ENCODE measurements at places on chromosomes 6 and 20.

DNA sequence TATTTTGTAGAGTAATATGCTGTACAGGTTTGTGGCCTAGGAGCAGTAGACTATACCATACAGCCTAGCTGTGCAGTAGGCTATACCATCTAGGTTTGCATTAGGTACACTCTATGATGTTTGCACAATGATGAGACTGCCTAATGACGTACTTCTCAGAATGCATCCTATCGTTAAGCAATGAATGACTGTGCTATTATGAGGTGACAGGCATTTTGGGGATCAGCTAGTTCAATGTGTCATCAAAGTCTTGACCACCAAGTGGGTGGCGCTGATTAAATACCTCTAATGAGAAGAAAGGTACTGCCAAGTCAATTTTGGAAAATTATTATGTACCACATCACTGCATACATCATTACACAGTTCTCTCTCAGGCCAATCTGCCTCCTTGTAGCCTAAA, 190.2 kb downstream of the BACH2 start:
- no peak for DNase-seq

- no peak for DNase-seq
Observed at GRCh38 chr6:38822963-38823362, 107.9 kb downstream of the DNAH8 start.

DNA sequence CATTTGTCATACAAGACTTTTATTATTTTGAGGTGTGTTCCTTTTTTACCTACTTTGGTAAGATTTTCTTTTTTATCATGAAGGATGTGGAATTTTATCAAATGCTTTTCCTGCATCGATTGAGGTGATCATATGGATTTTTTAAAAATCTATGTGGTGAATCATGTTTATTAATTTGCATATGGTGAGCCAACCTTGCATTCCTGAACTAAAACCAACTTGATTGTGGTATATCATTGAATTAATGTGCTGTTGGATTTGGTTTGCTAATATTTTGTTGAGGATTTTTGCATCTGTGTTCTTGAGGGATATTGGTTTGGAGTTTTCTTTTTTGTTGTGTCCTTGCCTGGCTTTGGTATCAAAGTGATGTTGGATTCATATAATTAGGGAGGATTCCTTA, 848.1 kb upstream of the EYS start:
- no peak for DNase-seq

DNA sequence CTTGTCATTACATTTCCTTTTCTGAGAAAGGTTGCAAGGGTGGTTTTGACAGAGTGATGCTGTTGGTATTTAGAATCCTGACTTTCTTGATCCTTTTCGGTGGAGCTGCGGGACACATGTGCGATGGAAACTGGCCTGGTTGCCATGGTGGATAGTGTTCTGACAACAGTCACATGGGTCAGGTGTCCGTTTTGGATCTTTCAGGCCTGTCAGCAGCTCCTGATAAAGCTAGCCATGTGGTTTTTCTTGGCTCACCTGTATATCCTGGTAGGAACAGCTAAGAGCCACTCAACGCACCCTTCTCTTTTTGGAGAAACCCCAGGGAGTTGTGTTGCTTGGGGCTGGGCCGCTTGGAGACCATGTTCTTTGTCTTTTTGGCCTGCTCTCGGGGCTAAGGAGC, 177.4 kb downstream of the MTFR2 start:
- no peak for DNase-seq

DNA sequence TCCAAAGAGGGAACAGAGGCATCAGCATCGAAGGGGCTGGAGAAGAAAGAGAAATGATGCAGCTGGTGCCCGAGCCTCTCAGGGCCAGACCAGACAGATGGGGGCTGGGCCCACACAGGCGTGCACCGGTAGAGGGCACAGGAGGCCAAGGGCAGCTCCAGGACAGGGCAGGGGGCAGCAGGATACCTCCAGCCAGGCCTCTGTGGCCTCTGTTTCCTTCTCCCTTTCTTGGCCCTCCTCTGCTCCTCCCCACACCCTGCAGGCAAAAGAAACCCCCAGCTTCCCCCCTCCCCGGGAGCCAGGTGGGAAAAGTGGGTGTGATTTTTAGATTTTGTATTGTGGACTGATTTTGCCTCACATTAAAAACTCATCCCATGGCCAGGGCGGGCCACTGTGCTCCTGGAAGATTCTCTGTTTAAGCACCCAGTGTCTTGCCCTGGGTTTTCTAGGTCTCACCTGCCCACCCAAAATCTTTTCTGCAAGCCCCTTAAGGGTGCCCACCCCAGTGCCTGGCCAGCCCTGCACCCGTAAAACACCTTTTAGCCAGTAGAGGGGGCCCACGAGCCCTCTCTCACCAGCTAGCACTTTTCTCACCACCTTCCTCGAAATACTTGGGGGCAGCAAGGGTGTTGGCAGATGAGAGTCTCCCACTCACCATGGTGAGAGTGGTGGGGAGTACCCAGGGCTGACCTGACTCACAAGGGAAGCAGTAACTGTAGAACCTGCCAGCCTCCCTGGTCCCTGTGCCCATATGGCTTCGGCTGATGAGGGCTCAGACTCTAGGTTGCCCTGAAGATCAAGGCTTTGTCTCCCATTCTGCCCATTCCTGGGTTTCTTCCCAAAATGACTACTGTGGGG, 35.7 kb upstream of the ID1 start:
- no peak for DNase-seq

DNA sequence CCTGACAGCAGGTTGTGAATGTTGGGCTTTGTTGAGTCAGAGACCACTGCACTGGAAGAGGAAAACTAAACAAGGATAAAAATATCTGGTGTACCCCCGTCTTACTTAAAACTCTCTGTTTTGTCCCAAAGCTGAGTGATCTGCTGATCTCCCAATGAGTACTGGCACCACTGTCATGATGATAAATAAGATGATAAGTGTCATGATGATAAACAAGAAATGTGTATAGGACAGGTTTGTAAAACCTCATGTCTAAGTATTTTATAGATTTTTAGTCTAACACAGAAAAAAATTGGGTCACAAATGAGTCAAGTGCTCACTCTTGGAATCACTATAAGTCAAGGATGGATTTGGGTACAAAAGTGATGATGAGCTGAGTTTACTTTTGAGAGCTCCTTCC, 8.5 kb upstream of the SIM1 start:
- no peak for DNase-seq

DNA sequence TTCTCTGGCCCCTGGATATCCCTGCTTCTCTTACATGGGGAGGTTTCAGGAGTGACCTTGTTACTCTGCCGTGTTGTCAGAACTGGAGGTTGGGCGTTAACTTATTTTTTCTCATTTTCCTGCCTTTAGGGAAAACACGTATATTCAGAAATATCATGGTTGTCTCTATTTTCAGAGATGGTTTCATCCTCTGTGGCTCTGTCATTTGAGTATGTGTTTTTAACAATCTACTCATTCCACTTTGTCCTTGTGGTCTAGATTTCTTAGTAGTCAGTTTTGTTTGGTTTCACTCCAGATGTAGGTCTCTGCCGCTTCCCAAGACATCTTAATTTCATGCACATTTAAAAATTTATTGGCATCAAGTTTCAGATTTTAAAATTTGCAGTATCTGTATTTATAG, 45.9 kb downstream of the KCNS1 start:
- DNase-seq, result no peak

DNA sequence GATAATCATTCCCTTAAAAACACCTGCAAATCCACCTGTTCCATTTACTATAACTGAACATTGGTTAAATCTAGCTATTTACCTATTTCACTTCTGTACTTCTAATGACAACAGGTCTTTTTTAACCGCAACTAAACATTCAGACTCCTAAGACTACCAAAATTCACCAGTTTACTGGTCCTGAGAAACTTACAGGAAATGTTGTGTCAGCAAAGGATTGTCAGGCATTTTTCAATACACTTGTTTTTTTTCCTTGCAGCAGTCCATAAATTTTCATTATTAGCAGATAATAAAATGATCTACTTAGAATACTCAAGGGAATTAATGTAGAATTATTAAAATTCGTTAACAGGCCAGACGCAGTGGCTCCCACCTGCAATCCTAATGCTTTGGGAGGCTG, 5.3 kb downstream of the ZUP1 start:
- no peak for DNase-seq
